Coronary artery (tissue), 2 donors: ENCODE measurements at places on chromosomes 2 and 18.

DNA sequence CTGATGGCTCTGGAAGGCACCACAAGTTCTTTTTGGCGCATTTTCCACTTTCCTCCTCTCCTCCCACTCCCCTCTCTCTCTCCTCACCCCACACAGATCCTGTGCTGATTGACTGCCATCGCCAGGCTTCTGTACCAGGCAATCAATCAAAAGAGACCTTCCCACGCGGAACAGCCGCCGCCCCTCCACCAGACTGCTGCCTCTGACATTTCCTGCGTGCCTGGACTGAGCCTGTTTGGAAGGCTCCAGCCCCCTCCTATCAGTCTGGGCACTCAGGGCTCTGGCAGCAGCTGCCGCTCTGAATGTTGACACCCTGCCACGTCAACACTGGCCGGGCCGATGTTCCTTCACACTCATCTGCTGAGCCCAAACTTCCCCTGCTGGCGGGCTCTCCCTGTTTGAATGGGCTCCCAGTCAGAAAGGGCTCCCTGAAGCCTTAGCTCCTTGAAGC lies 467.7 kb downstream of the EPHA4 start:
- DNase-seq, result peak; percentile 80

- no peak for DNase-seq
Observed at GRCh38 chr2:183533021-183533420, 408.8 kb downstream of the NUP35 start.

- peak; percentile 63 for DNase-seq
Observed at GRCh38 chr2:128309280-128310093, 9.2 kb downstream of the HS6ST1 start.

GRCh38 chr18:37501136-37501535 lies 64.5 kb downstream of the CELF4 start:
- DNase-seq, result no peak

GRCh38 chr2:210387074-210387473 lies 72.1 kb upstream of the MYL1 start:
- no peak for DNase-seq

DNA sequence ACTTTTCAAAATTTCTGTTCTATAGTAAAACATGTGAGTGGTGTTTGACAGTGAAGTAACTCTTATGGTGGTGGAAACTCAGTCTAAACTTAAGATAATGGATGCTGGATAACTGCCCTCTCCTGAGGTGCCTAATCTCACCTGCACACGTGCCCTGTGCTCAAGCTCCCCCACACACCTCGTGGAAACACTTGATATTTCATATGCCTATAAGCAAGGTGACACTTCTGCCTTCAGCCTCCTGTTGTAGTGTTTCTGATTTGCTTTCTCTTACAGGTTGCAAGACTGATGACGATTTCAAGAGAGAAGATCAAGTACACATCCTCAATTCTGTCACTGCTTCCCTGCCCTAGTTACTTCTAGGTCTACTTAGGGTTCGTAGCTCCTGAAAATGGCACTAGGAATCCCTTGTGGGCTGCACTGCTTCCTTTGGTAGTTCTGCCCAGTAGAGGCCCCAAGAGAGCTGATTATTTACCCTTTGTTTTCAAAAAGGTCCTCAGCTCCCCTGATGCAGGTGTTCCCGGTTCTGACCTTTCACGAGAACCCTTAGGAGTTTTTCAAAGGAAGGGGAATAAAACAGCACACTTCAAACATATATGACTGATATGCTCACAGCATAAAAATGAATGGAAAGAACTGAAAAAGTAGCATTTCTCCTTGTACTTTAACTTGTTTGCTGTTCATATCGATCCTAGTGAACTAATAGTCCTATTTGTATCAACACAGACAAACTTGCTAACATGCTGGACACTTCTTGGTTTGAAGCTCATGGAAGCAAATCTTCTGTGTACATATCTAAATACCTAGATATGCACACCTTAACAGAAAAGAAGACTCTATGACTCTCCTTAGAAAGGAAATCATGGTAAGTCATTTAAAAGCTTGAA lies 6.7 kb downstream of the CAVIN2 start:
- DNase-seq, result no peak

GRCh38 chr2:135701442-135701841 lies 40.2 kb upstream of the UBXN4 start:
- DNase-seq, result no peak

GRCh38 chr2:147483911-147484310 lies 360.9 kb upstream of the ACVR2A start:
- no peak for DNase-seq
